C1 segment of cervical spinal cord (tissue), 14 donors: ENCODE measurements at places on chromosomes 7 and 10.

DNA sequence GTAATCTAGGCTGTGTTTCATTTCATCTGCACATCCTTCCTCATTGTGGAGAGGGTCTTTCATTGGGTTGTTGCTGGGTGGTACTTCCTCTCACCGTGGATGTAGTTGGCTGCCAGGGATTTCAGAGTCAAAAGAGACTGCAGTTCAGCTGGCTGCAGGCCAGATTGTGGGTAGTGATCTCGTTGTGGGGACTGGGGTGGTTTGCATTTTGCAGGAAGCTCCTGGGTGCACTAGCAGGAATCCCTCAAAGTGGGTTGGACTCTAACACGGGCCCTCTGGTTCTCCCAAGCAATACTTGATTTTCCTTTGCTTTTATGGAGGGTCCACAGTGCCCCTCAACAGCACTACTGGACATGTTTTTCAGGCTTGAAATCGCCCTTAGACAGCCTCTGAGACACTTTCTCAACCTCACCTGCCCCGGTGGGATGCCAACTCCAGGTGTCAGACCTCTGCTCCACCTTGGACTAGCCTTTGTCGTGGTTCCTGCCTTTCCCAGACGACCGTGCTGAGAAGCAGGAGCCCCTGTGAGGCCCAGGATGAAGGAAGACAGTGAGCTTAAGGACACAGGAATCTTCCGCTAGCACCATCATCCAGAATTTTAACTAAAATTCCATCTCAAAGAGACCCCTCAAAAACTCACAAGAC lies 23.9 kb upstream of the ZNF273 start:
- no peak for DNase-seq

DNA sequence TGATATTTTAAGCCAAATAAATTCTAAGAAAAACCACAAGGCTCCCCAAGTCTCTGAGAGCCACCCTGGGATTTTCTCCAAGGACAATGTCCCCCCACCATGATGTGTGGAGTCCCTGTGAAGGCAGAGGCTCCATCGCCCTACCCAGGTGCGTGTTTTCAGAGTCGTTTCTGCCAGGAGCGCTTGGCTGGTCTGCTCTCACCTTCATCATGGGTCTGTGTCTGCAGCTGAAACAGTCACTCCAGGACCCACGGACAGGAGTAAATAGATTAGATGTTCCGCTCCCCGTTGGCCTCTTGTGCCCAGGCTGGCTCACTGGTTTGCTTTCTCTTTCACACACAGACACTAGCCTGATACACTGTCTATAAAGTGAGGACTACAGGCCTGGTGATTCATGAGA lies 217.5 kb downstream of the SFMBT2 start:
- no peak for DNase-seq

DNA sequence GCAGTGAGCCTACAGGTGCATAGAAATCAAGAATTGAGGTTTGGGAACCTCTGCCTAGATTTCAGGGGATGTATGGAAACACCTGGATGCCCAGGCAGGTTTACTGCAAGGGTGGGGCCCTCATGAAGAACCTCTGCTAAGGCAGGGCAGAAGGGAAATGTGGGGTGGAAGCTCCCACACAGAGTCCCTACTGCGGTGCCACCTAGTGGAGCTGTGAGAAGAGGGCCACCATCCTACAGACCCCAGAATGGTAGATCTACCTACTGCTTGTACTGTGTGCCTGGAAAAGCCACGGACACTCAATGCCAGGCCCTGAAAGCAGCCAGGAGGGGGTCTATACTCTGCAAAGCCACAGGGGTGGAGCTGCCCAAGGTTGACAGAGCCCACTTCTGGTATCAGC lies 533.5 kb downstream of the GPAM start:
- DNase-seq = no peak

DNA sequence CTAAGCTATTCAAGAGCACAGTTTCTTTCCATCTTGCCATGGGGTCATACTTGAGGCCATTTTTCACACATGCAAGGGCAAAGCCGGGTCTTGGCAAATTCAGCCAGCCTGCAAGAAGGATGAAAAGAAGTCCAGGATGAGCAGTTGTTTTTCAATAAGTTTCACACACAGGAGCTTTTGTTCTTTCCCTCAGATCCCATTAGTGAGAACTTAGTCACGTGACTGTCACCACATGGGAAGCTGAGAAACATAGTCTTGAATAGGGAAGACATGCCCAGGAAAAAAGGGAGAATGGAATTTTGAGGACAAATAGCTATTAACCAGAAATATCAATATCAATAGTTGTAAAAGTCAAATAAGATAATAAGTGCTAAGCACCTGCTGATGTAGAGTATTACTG lies 137.7 kb downstream of the AHR start:
- no peak for DNase-seq

DNA sequence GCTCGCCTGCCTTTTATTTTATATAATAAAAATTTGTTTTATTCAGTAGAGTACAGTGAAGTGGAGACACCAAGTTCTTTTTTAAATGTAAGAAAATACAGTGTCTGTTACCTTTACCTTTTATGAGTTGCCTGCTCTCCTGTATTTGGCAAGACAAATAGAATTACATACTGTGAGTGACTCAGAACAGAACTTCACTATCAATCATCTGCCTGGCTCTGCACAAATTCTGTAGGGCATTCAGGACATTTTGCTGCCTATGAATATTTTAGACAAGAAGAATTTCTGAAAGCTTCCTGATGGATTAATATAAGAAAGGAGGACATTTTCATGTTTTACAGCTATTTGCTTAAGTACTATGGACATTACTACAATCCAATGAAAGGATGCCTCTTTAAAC lies 135.4 kb upstream of the PHF14 start:
- DNase-seq = no peak

GRCh38 chr10:71099731-71100361 lies 112.5 kb upstream of the UNC5B start:
- no peak for DNase-seq

DNA sequence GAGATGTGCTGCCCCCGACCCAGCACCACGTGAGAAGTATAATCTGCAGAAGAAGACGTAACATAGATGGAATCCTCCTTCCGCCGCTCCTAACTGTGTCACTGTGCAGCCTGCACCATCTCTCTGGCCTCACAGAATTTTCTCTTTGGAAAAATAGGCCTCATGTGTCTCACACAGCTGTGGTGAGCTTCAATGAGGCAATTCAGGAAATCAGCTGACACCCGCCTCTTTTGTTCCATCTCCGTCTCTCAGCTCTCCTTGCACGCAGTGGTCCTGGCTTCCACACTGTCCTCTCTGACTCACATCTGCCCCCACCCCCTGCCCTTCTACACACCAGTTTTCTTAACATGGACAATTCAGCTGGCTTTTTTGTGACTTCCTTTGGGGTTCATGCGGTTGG lies 7.2 kb downstream of the C10orf90 start:
- DNase-seq = peak; percentile 62

GRCh38 chr7:150972741-150973140 lies 5.4 kb downstream of the KCNH2 start:
- DNase-seq = no peak

- no peak for DNase-seq
Observed at GRCh38 chr7:16847381-16847860, 34.4 kb downstream of the AGR3 start.

GRCh38 chr7:17463511-17464085 lies 165.1 kb downstream of the AHR start:
- no peak for DNase-seq

DNA sequence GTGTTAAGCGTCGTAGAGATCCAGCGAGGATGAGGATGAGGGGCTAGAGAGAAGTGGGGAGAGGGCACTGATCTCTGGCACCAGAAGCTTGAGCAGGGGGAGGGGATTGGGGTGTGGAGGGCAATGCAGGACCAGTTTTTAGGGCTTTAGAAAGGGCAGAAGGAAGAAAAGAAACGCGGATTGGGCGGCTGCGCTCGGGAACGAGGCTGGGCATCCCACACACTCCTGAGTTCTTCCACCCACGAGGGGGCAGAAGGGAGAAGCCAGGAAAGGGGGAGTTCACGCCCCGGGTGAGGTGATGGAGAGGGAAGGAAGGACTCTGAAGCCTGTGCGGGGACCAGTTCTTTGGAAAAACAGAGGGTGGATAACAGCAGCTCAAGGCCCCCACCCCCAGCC lies 6.1 kb upstream of the VGF start:
- DNase-seq = no peak

DNA sequence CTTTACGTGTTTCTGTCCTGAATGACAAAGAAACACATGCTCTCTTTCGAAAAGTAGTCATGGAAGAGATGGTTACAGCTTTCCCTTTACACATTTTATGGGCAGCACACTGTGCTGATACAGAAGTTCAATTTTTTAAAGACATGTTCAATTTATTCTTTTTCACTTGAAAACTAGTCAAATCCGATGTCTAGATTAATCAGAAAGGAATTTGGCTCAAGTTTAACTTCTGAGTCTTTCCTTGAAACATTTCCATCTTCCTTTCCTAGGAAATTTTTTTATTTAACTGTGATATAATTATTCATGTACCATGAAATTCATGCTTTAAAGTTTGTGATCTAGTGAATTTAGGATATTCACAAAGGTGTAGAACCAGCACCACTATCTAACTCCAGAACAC lies 360.1 kb downstream of the TNS3 start:
- no peak for DNase-seq

- DNase-seq = no peak
Observed at GRCh38 chr10:68133523-68133922, 24.2 kb downstream of the MYPN start.

GRCh38 chr7:137981668-137982067 lies 20.2 kb downstream of the CREB3L2 start:
- DNase-seq = no peak

GRCh38 chr10:7513936-7514335 lies 103.1 kb upstream of the SFMBT2 start:
- DNase-seq = no peak

- no peak for DNase-seq
Observed at GRCh38 chr10:6035931-6036575, 26.1 kb downstream of the IL2RA start.

DNA sequence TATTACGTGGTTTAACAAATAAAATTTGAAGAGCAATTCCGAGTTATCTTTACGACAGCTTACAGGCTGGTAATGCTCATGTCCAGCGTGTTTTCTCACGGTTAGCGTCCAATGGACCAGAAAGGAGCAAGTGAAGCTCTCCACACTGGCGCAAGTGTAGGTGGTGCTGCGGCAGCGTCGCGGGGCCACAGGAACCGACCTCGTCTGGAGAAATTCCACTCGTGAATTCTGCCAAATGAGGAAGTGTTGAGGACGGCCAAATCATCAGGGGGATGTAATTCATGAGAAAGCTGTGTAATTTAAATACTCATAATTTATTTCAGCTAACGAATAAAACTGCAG lies 350 bp upstream of the ZNF37A start:
- no peak for DNase-seq

DNA sequence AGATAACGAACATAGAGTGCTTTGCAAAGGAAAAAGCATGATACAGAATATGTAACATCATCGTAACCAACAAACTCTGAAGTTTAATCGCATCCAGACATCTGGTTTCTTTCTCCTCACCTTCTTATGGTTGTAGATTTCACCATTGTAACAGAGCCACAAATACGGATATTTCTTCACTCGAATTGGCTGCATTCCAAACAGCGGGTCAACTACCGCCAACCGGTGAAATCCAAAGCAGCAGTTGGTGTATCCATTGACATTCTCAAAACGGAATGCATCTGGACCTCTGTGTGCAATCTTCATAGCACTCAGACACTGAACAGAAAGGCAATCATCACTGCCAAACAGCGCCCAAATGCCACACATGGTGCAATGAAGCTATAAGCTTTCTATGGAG lies 3.4 kb downstream of the ASNS start:
- no peak for DNase-seq

- DNase-seq = no peak
Observed at GRCh38 chr10:48333856-48334255, 27.4 kb downstream of the MAPK8 start.

DNA sequence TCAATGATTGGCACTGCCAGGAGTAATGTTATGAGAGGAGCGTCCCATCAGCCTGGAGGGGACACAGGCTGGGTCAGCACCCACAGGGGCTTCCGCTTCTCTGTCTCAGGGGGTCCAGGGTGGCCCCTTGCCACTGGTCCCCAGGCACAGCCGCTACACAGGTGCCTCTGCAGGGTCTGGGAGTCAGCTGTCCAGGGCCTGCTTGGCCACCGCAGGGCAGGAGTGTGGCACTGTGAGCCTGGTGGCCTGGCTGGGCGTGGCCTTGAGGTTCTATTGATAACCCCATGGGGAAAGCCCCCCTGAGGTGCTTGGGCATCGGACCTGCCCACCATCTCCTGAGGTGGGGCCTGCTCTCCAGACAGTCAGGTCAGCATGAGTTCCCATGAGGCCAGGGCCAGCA lies 136.6 kb downstream of the LHPP start:
- no peak for DNase-seq

DNA sequence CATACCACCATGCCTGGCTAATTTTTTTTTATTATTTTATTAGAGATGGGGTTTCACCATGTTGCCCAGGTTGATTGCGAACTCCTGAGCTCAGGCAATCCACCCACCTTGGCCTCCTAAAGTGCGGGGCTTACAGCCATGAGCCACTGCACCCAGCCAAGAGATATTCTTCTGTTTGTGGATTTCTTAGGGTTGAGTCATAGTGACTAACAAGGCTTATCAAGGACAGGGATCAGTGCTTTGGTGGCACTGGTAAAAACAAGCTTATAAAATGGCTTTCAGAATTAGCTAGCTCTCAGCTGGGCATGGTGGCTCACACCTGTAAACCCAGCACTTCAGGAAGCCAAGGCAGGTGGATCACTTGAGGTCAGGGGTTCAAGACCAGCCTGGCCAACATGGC lies 122.4 kb downstream of the ZNF248 start:
- DNase-seq = no peak

DNA sequence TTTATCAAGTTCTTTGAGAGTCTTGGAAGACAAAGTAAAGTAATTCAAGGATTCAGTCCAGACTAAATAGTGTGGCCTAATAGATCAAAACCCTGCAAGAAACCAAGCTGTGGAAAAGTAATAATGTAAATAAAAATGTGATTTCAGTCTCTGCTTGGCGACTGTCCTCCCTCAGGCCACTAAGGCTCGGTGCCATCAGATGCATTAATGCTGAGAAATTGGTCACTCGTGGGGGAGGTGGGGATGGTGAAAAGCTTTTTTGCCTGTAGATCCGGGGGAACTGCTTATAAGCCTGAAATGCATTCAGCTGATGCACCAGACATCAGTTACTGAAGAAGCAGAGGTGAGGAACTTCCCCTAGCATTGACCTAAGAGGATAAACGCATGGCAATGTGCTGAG lies 182.6 kb upstream of the TBX20 start:
- no peak for DNase-seq

GRCh38 chr10:17001961-17002749 lies 127.5 kb downstream of the CUBN start:
- DNase-seq = peak; percentile 7

DNA sequence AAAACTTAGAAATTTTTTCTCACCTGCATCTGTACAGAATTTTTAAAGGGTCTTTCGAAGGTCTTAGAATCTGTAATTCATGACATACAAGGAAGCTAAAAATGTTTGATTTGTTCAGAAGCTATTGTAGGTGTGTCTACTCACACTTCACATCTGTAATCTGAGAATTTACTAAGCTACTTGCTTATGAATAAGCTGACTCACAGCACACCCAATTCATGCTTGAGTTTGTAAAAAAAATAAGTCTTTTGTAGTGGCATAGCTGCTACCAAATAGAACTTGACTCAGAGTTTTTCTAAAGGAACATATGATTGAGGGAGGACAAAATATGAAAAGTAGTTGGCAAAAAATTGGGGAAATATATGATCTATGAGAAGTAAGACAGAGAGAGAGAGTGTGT lies 12.7 kb upstream of the AGR2 start:
- DNase-seq = no peak

- DNase-seq = no peak
Observed at GRCh38 chr10:86260564-86260963, 106.0 kb downstream of the GRID1 start.

GRCh38 chr7:42548816-42549611 lies 312.0 kb upstream of the GLI3 start:
- no peak for DNase-seq
